ENCODE measurements at places on chromosomes 6 and 20.

- DNase-seq, result no peak
These were observed 290.0 kb downstream of the PRL start for GRCh38 chr6:22006795-22007194.

DNA sequence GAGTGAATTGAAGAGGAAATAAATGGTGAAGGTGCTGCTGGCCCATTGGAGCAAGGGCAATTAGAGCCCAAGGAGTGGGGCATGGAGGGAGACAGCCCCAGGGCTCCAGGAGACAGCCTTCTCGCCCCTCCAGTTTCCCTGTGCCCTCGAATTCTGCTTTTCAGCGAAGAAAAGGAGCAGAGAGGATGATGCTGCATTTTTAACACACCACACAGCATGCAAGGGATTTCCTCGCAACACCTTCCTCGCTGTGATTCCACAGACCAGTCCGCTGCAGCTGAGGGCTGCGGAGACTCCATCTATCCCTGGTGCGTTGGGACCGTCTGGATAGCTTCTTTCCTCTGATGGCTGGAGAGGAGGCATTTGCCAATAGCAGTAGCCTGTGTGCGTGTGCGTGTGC, 41.7 kb downstream of the PTCHD4 start:
- no peak for DNase-seq

DNA sequence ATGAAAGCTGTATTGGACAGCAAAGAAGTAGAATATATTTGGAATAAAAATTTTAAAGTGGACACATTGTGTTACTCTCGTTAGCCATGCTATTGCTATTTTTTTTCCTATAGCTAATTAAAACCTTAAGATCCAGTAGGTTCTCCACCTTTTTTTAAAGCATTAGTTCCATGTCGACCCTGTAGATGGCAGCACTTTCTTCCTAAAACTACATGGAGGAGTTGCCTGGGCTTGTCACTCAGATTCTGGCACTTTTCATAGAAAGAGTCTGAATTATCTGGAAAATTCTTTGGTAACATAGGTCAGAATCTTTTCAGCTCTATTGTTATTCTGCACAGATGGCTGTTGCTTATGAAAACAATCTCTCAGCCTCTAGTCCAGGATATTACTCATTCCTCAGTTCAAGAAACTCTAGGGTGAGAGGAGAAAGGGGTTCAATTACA, 42.0 kb upstream of the ESR1 start:
- DNase-seq, result no peak

DNA sequence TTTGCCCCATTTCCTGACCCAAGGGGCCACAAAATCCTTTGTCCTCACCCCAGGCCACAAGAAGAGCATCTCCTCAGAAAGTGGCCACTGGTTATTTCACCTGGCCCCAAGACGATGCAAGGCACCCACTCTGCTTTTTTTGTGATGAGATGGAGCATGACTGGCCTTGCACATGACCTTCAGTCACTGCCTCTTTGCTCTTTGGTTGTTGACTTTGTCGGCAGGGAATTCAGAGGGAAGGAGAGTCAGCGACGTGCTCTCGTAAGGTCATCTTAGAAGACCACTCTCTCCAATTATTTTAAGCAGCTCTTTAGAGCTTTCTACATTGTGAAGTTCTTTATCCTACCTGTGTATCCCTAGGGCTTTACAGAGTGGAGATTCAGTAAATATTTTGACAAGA, 306.7 kb downstream of the PLCB1 start:
- no peak for DNase-seq

DNA sequence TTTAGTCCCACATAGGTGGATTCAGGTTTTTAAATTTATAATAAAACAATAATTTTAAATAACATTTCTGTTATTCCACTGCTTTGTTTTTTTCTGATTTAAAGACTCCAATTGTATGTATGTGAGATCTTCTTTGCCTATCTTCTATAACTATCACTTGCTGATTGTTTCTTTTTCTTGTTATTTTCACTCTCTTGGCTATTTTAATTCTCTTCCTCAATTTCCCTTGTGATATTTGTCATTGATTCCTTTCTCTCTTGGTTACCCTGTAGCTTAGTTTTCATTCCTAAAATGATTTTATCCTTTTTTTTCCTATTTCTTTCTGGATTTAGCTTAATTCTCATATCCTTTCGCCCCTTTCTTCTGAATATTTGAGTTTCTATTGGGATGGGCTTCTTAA, 227.3 kb upstream of the TENT5A start:
- no peak for DNase-seq

- no peak for DNase-seq
These were observed 318.8 kb downstream of the BCKDHB start for GRCh38 chr6:80425089-80425823.

DNA sequence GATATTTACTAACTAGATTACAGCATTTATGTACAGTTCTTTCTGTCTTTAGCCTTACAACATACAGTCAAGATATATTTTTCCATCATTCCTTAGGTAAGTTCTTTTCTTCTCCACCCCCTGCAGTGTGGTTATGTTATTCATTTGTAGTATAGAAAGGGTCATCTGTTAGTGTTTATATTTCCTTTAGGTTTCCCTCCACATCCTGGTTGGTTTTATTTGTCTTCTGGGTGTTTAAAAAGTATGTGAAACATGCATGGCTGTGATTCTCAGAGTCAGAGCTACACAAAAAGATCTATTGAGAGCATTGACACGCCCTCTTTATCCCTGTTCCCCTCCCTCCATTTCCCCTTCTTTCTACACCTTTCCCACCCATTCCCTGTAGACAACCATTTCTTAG, 20.1 kb downstream of the DHX35 start:
- DNase-seq, result no peak

GRCh38 chr6:25311331-25311840, 32.2 kb downstream of the CARMIL1 start:
- no peak for DNase-seq

DNA sequence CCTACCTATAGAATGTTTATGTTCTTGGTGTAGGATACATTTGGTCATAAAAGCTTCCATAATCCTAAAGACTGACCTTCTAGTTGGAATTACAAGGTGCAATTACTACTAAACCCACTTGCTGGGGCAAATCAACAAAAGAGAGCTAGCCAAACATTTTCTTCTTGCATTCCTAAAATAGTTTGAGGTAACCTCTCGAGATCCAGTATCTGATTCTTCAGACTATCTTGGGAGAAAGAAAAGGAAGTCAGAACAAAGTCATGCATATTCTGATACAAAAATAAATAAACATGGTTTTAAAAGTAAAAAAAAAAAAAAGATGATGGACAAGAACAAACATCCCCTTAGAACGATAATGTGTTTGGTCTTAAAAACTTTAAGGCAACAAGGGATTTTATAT, 294.2 kb upstream of the RSPO3 start:
- no peak for DNase-seq

DNA sequence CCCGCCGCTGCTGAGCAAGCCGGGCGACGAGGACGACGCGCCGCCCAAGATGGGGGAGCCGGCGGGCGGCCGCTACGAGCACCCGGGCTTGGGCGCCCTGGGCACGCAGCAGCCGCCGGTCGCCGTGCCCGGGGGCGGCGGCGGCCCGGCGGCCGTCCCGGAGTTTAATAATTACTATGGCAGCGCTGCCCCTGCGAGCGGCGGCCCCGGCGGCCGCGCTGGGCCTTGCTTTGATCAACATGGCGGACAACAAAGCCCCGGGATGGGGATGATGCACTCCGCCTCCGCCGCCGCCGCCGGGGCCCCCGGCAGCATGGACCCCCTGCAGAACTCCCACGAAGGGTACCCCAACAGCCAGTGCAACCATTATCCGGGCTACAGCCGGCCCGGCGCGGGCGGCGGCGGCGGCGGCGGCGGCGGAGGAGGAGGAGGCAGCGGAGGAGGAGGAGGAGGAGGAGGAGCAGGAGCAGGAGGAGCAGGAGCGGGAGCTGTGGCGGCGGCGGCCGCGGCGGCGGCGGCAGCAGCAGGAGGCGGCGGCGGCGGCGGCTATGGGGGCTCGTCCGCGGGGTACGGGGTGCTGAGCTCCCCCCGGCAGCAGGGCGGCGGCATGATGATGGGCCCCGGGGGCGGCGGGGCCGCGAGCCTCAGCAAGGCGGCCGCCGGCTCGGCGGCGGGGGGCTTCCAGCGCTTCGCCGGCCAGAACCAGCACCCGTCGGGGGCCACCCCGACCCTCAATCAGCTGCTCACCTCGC, 1.5 kb downstream of the ARID1B start:
- peak; percentile 23 for DNase-seq

DNA sequence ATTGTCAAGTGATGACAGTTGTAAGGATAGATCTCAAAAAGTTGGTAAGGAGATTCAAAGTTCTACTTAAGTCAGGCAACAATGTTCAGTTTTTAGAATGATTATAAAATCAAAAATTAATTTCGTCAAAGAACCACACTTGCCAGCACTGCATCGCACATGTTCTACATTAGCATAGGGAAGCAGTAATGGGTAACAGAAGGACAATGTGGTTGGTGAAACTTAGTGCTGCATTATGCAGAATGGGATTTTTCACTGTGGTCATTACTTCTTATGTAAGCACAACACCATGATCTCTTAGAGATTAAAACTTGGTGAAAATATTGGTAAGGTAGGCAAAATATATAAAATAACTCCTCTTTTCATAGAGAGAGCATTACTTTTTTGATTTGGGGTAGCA, 173.7 kb upstream of the THEMIS start:
- no peak for DNase-seq

DNA sequence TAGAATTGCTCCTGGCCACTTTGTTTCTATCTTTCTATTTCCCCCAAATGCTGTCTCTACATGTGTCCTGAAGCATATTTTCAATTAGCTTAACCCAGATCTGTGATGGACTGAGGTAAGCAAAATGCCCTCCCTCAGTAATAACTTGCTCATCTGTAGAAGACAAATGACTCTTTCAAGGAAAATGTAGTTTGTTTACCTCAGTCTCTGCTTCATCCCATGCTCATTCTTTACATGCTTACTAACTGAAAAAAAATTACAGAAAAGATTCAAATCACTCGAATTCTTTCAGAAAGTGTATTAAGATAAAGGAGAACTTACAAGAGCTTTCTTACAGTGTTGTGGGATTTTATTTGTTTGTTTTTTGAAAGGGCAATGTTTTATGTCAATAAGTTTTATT, 531.1 kb downstream of the LMBRD1 start:
- no peak for DNase-seq

DNA sequence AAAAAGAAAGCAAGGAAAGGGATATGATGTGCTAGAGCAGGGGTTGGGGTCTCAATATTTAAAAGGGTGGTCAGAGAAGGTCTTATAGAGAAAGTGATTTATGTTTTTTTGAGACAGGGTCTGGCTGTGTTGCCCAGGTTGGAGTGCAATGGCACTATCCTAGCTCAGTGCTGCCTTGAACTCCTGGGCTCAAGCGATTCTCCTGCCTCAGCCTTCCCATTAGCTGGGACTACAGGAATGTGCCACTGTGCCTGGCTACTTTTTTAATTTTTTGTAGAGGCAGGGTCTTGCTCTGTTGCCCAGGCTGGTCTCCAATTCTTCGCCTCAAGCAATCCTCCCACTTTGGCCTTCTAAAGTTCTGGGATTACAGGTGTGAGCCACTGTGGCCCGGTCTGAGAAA, 433.3 kb downstream of the CDC5L start:
- no peak for DNase-seq

DNA sequence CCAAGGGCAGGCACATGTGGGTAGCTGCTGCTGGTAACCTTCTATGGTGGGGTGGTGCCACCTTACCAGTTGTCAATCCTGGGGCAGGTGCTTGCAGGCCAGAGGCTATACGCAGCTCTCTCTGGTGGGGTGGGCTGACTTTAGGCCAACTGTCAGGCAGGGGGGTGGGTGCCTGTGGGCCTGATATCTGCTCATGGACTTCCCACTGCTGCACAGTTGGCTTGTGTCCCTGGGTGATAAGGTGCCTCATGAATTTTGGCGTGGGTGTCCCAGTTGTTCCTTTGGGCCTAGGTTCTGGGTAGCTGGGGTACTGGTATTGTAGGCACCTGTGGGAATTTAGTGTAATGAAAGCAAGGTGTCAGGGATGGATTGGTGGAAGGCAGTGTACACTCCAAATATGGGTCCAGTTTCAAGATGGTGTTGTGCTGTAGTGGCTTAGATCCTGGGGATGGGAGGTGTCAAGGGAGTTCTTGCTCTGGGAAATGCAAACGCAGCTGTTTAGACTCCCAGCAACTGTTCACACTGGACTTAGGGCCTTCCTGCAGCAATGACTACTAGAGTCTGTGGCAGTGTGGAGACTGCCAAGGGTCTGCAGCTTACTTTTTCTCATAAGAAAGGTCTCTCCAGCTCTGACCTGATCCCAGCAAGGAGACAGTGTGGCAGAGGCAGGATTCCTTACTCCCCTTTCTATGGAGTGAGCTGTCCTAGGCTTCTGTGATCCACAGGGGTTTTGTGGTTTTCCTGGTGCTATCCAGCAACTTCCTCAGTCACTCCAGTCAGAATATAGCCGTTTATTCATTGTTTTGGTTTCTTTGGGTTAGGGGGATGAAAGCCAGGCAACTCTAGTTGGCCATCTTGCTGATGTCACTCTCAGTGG, 128.2 kb downstream of the CRYBG1 start:
- DNase-seq, result no peak

- peak; percentile 5 for DNase-seq
These were observed at the start of gene MC3R for GRCh38 chr20:56247954-56248782. Gene MC3R, plus strand, starts transcription at chr20:56248732. Its CDS starts 112 bp downstream, at chr20:56248844.

DNA sequence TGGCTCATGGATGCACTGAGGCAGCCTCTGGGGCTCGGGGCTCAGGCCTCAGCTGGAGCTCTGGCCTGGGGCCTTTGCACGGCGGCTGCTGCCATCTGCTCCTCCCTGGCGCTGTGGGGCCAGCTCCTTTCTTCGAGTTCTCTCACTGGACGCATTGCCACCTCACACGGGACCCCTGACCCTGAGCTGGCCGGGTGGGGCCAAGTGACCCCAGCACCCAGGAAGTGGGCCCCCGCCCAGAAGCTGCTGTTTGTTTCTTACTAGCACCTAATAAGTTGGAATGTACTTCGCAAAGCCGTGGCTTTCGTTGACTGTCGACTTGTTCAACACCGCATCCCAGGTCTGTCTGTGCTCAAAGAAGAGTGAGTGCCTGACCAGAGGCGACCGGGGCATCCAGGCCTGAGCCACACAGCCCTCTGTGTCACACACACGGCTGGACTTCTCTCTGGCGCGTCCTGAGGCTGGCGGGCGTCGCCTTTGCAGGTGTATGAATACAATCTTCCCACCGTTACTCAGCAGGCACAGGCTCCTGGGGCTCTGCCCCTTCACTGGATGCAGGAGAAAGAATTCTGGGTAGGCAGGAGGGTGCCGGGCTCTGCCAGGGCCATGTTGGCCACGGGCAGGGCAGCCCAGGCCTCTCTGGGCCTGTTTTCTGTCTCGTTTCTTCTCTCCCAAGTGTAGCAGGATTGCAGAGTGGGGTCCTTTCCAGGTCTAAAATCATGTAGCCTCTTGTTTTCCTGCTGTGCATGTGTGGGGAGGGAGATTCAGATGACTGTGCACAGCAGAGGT, 112.9 kb downstream of the DLL1 start:
- DNase-seq, result no peak

GRCh38 chr6:12009180-12009685, 2.9 kb upstream of the HIVEP1 start:
- no peak for DNase-seq

All from stimulated activated CD4-positive, alpha-beta T cell treated with anti-CD3 and anti-CD28 coated beads, Interleukin-15, amount 100 ng/mL, for 1 hour (primary cell).